ENCODE measurements at places on chromosomes 1 and 21.

DNA sequence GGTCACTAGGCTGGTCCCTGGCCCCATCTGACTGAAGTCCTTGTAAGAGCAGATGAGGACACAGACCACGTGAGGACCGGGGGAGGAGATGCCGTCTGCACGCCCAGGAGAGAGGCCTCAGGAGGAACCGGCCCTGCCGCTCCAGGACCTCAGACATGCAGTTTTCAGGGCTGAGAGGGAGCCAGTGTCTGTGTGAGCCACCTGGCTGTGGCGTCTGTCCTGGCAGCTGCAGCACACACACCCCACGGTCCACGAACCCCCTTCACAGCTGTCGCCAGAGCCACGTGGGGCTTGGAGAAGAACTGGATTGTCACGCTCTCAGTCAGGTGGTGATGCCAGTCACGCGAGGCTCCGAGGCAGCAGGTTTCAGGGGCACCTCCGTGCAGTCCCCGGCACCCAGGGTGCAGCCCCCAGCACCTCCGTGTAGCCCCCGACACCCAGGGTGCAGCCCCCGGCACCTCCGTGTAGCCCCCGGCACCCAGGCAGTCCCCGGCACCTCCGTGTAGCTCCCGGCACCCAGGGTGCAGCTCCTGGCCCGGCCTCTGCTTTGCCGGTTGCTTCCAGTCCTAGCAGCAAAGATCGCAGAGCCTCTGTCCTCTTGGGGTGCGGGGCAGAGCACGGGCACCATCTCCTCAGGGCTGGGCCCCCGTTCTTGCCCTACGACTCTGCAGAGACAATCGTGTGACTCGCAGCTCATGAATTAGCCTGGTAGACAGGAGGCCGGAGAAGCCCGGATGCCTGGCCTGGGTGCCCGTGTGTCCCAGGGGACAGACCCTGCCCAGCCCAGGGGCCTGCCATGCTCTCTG, 19.0 kb upstream of the SUMO3 start:
- peak; percentile 13 for DNase-seq

GRCh38 chr21:36548866-36549265, 68.9 kb upstream of the CLDN14 start:
- DNase-seq, result no peak

GRCh38 chr1:6634371-6635052, 9.8 kb downstream of the THAP3 start:
- DNase-seq, result peak; percentile 27

DNA sequence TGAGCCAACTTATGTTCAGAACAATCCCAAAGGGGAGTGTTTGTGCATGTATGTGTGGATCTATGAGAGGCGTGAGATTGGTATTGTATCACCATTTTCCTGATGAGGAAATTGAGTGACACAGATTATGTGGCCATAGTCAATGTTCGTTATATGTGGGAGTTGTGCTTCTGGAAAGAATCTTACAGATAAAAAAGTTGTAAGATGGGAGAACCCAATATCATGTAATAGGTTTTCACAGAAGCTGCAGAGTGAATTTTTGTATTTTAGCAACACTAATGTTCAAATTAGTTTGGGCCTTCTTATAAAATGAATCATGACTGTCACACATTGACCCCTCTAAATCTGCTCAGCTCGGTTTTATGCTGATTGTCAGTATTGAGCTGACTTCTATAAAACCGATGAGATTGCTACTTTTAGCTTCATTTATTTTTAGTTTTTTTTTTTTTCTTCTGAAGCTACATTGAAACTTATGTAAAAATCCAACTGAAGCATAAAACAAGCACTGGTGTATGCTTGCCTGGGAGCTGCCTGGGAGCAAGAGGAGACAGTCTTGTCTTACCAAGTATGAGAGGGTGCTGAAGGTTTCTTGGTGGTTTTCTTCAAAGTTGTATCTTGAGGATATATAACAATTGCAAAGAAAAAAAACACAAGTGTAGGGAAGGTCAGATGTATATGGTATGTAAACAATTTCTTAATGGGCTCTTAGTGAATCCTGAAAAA, 4.1 kb downstream of the RWDD3 start:
- no peak for DNase-seq

- DNase-seq, result no peak
Observed at GRCh38 chr1:54952950-54953718, 27.3 kb upstream of the TMEM61 start.

DNA sequence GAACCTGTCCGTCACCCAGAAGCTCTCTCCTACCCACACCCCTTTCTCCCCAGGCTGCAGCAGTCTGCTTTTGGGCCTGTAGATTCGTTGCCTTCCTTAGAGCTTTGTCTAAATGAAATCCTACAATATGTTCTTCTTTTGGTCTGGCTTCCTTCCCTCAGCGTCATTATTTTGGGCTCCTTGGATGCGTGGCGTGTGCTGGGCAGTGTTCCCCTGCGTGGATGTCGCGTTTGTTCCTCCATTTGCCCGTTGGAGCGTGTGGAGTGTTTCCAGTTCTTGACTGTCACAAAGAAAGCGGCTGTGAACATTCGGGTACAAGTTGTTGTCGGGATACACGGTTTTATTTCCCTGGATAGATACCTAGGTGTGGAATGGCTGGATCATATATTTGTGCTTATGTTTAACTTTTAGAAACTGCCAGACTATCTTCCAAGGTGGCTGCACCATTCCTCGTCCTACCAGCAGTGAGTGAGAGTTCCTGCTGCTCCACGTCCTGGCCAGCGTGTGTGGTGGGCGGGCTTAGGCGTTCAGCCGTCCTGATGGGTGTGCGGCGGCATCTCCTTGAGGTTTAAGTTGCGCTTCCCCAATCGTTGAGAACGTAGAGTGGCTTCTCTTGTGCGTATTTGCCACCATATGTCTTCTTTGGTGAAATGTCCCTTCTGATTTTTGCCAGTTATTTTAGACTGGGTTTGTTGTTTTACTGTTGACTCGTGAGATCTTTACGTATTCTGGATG, 31.7 kb downstream of the SKI start:
- DNase-seq, result no peak

DNA sequence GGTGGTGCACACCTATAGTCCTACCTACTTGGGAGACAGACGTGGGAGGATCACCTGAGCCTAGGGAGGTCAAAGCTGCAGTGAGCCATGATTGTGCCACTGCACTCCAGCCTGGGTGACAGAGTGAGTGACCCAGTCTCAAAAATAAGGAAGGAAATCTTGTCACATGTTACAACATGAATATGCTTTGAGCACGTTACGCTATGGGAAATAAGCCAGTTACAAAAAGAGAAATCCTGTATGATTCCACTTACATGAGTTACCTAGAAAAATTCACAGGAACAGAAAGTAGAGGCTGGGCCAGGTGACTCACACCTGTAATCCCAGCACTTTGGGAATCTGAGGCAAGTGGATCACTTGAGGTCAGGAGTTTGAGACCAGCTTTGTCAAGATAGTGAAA, 6.7 kb upstream of the PADI6 start:
- DNase-seq, result no peak

DNA sequence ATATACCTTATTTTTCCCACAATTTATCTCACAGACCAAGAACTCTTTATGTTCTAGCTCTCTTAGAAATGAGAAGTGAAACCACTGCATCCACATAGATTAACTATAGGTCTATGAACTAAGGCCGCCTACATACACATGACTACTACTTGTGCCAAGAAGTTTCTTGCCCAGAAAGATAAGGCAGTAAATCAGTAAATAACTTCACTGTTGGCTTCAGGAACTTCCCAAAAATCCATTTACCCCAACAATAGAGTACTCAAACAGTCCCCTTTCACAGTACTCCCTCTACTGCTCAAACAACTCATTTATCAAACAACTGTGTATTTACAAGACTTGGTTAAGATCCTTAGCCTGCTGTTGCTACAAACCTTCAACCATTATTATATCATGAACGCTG, 96.5 kb downstream of the NME7 start:
- no peak for DNase-seq

DNA sequence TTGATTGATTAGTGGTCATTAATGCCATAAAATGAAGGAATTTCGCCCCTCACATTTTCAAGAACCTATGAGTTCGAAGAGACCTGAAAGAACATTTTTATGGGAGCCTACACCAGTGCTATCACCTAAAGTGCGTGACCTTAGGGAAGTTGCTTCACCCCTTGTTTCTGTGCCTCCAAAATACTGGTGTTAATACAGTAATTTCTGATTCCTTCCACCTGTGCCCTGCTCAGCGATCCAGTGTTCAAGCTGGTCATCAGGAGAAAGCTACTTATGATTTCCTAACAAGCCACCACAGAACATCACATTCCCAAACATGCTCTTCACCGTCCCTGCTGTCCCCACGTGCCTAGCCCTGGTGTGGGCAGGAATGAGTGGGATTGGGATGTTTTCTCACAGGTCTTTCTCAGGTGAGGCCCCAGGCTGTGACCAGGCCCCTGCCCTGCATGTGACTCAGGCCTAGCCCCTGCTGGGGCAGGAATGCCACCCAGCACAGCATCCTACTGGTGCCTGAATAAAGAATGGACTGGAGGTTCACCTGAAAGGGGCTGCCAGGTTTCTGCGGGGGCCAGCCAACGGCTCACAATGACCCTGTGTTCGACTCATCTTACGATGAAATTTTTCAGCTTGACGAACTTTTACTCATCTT, 60.3 kb downstream of the CD247 start:
- DNase-seq, result no peak

DNA sequence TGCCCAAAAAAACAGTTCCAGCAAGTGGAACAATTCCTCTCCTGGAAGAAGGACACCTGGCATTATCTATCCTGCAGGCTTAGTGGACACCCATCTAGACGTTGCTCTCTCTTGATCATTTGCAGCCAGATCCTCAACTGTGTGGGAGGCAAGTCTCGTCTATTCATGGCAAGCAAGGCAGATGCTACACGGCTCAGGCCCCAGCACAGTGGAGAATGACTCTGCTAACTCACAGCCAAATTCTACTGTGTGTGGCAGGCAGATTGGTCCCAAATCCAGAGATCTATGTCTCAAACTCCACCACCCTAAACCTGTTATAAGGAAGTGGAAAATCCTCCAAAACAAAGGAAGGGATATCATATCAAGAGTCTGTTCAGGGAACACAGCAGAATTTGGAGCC, 7.0 kb downstream of the TNNT2 start:
- DNase-seq, result no peak
